ENCODE measurements at places on chromosomes 4 and X.
A peak's percentile ranks its signal among the peaks of the same experiment; 100 is the strongest.

- DNase-seq = no peak
Observed at GRCh38 chrX:137945470-137945869, 379.5 kb downstream of the ZIC3 start.

DNA sequence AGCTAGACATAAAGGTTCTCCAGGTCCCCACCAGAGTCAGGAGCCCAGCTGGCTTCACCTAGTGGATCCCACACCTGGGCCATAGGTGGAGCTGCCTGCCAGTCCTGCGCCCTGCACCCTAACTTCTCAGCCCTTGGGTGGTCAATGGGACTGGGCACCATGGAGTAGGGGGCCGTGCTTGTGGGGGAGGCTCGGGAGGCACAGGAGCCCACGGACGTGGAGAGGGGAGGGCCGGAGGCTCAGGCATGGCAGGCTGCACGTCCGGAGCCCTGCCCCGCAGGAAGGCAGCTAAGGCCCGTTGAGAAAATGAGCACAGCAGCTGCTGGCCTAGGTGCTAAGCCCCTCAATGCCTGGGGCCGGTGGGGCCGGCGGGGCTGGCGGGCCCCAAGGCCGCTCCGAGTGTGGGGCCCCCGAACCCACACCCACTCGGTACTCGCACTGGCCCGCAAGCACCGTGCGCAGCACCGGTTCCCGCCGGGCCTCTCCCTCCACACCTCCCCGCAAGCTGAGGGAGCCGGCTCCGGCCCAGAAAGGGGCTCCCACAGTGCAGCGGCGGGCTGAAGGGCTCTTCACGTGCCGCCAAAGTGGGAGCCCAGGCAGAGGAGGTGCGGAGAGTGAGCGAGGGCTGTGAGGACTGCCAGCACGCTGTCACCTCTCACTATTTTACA lies 291.1 kb downstream of the KLHL4 start:
- DNase-seq = no peak

- no peak for DNase-seq
Observed at GRCh38 chr4:117134386-117134785, 49.0 kb upstream of the TRAM1L1 start.

DNA sequence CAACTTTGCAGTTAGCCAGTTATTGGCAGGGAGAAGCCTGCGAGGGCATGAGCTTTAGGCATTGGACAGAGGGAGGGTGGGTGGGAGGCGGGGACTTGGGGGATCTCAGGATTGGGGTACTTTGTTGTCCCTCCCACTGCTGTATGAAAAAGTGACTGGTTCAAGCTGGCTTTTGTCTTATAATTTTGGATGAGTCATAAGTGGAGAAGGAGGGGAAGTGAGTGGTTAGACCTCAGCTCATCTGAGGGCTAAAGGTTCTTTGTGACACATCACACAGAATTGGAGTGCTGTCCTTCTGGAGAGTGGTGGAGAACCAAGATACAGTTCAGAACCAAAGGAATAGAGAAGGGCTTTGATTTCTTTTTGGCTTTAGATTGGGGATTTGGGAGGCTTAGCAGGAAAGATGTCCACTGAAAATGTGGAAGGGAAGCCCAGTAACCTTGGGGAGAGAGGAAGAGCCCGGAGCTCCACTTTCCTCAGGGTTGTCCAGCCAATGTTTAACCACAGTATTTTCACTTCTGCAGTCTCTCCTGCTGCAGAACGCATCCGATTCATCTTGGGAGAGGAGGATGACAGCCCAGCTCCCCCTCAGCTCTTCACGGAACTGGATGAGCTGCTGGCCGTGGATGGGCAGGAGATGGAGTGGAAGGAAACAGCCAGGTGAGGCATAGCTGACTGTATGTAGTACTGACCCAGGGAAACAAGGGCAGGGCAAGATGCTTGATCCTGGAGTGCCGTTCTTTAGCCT lies at the start of gene SLC4A4:
Gene SLC4A4, plus strand, starts transcription at position 175 of the 748 bp plus-strand sequence.
- no peak for DNase-seq

DNA sequence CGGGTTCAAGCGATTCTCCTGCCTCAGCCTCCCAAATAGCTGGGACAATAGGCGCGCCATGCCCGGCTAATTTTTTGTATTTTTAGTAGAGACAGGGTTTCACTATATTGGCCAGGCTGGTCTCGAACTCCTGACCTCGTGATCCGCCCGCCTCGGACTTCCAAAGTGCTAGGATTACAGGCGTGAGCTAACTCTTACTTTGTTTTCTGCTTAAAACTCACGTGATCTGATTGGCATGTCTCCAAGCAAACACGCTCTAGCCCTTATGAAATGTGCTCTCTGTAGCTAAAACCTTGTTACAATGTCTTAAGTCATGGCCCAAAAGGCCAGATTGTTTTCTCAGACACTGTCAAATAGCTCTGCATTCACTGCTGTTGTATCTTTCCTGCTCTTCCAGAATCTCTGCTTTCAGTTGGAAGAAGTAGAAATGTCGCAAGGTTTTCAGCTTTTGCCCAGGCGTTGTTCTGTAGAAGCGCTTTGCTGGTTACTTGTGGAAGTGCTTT lies 39.7 kb upstream of the OGT start:
- DNase-seq = no peak

DNA sequence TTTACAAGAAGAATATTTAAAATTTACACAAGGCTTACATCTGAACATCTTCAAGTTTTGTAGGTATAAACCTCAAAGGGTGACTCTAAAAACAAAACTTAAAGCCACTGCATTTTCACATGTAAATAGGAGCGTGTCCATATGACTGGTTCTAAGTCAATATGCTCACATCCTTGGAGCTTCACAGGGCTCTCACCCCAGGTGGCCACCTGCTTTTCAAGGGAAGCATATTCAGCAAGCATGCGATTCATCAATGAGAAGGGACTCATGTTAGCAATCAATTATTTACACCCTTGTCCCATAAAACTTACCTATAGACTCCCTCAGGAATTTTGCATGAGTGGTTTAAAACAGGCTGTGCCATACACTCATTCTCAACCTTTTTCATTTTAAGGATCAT lies 17.8 kb upstream of the KLHL34 start:
- no peak for DNase-seq

DNA sequence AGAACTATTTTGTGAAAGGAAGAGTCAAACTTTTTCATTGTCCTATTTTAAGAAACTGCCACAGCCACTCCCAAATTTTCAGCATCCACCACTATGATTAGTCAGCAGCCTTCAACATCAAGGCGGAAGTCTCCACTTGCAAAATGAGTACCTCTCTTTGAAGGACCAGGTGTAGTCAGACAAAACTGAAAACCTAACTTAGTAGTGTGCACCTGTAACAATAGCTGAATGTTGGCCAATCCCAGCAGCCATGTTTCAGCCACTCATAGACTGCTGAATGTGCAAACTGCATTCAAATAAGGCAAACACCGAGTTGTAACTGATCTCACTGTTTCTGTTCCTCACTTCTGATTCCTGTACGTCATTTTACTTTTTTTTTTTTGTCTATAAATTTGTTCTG lies 341.1 kb downstream of the IL15 start:
- no peak for DNase-seq

GRCh38 chrX:15749642-15750610 lies 11.9 kb downstream of the CA5B start:
- no peak for DNase-seq

- no peak for DNase-seq
Observed at GRCh38 chrX:118212817-118213183, 96.2 kb upstream of the KLHL13 start.

DNA sequence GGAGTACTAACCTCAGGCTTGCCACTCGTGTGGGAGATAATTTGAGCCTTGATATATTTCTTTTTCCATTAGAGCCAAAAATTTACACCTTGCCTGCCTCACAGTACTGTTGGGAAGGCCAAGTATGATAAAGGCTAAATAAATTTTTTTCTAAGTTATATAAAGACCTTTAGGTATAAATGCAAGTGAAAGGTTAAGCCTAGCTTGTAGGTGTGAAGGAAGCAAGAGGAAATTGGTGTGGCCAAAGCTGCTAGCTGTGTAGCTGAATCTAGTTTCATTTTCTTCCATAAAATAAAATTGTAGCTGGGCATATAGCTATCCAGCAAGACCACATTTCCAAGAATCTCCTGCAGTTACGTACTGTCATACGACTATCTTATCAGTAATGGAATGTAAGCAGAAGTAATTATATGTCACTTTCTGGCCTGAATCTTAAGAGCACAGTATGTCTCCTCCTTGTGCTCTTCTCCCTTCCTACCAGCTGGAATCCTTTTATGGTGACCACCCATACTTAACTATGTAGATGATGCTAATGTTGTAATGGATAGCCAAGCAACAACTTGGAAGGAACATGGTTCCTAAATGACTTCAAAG lies 14.3 kb upstream of the GABRE start:
- DNase-seq = no peak

DNA sequence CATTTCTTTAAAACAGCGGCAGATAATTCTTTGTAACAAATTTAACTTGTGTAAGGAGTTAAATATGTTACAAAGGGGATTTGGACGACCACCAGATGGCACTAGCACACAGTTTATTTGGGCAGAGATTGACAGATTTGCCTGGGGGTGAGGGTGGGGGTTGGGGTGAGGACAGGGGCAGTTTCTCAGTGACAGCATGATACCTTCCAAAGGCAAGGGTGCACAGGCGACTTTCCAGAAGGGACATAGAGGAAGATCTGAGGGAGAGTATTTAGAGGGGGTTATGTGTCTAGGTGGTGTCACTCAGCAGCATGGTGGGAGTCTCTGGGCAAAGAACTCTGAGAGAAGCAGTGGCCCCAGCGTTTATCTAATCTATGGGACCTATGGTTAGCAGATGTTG lies 9.6 kb upstream of the TMA16 start:
- DNase-seq = peak; percentile 66

GRCh38 chr4:19575924-19576323 lies 675.8 kb upstream of the SLIT2 start:
- no peak for DNase-seq

DNA sequence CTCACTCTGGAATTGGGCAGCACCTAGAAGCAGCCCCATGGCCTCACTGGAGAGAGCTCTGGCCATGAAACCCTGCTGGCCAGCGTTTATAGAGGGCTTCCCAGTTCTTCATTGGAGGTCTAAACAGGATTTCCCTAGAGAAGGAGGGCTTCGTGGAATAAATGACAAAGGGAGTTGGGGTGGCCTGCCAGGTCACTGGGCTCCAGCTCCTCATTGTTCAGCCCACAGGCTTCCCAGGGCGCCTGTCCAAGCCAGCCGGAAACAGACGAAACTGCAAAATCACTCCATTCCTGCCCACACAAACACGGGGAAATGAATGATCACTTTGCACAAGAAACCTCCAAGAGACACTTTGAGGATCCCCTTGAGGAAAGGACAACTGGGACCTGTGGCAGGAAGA lies 189.7 kb downstream of the TSPAN5 start:
- DNase-seq = peak; percentile 8

GRCh38 chr4:52366621-52367020 lies 292.5 kb downstream of the USP46 start:
- DNase-seq = no peak

GRCh38 chr4:96835991-96836390 lies 996.1 kb downstream of the PDHA2 start:
- DNase-seq = no peak

- no peak for DNase-seq
Observed at GRCh38 chrX:141632124-141632523, 42.6 kb downstream of the SPANXA2 start.

DNA sequence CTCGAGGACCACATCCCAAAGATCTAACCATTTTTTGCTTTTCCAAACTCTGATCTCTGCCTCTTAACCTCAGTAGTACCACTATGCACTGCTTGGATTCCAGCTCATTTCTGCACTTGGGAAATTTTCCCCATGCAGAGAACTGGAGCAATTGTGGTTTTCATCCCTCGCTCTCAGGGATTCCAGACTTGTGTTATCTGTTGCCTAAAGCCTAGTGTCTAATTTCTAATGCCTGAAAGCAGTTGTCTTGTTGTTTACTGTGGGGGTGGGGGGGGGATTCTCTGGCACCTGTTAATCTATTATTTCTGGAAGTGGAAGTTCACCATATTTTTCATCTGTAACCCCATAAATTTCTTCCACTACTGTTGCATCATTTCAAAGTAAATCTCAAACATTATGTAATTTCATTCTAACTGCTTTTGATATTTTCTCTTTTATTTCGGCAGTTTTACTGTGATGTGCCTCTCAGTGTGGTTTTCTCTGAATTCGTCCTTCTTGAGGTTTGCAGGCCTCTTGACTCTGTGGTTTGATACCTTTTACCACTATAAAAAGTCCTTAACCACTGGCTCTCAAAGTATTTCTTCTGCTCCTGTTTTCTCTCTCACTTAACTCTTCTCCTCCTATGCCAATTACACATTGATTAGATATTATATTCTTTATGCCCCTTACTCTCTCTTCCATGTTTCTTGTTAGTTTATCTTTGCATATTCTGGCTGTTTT lies 205.6 kb upstream of the EOLA2 start:
- DNase-seq = no peak

- no peak for DNase-seq
Observed at GRCh38 chr4:174189392-174190015, 94.0 kb downstream of the FBXO8 start.

DNA sequence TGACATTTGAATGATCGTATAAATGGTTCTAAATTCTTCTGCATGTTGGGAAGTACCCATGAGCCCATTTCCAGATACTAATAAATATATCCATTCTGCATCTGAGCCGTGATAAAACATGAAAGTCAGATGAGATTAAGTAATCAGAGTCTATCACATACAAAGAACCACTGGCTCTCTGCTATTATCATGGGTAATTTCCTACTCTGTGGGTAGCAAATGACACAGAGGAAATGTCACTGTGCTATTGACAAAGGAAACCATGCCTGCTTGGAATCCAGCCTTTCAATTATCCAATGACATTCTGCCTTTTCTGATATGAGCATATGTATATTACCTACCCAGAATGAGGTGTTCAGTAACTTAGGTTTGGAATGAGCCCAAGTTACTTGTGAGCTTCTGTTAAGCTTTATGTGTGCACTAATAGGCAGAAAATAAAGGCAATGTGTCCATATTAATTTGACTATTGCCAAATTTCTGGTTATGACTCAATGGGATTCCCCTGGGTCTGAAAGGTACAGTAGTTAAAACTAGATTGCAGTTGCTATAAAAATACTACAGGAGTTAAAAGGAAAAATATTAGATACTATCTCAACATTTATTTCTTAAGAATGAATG lies 238.7 kb upstream of the KCNIP4 start:
- no peak for DNase-seq

- DNase-seq = no peak
Observed at GRCh38 chrX:3504916-3505315, 158.5 kb upstream of the MXRA5 start.

DNA sequence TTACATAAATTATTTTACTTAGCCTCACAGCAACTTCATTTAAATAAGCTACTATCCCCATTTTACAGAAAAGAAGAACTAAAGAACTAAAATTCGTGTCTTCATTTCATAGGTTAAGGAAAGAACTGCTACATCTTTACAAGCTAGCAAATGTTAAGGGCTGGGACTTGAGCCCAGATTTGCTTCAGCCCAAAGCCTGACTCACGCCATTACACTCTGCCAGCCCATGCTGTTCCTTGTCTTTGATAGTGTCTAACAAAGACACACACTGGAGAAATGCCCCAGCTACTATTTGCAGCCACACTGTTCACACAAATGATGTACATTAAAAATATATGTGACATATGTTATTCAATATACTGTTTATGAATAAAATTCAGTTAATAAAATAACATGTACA lies 29.0 kb upstream of the ERVMER34-1 start:
- no peak for DNase-seq

Measured in neural crest cell (in vitro differentiated cells).